Stimulated activated effector memory CD8-positive, alpha-beta T cell treated with anti-CD3 and anti-CD28 coated beads, Interleukin-12 subunit alpha, Interleukin-12 subunit beta, amount 100 ng/mL, for 72 hours (primary cell): ENCODE measurements at places on chromosomes 11 and 22.

GRCh38 chr22:43262990-43263644 lies 76.2 kb upstream of the TTLL12 start:
- peak; percentile 13 for DNase-seq

- DNase-seq, result no peak
Measured at GRCh38 chr22:27284324-27284723, 517.2 kb downstream of the MN1 start.

DNA sequence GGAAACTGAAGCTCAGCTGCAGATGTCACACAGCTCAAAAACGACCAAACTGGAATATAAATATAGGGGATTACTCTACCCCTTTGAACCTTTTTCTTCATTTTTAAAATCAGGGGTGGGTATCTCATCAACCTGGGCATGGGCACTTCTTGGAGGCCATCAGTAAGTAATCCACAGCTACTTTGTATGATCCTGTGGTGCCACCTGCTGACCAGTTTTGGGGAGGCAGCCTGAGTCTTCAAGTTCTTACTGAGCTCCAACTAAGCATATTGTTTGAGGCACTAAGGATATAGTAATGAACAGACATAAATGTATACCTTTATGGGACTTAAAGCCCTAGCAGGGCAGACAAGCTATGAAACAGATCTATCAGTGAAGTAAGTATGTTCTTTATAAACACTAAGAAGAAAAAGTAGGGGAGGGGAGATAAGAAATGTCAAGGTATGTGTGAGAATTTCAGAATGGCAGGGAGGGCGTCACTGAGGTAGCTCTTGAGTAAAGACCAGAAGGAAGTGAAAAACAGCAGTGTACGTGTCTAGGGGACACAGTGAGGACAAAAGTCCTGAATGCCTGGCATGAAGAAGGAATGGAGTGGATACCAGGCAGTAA lies 18.4 kb downstream of the TUB start:
- DNase-seq, result peak; percentile 56

DNA sequence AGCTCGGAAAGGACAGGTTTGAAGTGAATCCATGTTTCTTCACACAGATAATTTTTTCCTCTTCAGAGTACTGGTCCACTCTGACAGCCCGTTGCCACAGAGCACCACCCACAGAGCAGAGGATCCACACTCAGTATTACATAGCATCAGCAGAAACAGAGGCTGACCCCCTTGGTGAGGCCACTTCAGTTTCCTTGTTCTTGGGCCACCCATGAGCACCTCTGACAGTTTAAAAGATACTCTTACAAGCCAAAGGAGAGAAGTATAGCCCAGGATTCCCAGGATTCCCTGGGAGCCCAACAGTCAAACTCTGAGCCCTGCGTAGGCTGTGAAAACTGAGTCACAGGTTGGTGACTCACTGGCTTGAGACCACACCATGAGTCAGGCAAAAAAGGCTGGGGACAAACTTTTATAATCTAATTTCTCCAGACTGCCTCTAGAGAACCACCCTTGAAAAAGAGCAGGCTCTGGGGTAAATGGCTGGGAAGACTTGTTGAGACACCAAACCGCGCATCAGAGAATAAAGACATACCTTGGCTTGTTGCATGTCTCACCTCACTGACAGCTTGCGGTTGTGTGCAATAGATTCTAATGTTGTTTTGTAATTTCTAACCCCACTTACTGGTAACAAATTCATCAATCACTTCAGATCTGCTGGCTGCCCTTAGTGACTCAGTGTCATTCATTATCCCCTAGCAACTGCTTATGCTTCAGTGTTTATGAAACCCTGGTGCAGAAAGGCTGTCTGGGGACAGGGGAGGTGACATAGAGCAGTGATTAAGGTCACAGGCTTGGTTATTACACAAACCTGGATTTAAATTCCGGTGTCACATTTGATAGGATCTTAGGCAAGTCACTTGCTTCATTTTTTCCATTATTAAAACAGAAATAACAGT lies 56.9 kb upstream of the PRSS23 start:
- DNase-seq, result peak; percentile 74

DNA sequence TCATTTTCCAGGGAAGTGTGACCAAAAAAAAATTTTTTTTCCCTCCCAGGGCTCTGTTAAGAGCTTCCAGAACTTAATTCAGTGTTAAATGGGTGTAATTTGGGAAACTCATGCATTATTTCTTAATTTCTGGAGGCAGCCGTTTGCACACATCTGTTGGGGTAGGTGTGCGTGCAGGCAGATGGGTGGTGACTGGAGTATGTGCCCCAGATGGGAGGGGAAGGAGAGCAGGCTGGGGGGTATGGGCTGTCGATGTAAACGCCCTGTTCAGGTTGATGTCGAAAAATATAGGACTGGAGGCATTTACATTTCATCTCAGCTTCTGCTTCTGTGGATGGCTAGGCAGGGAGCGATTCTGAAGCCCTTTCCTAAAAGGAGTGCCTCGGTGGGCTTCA lies 13.7 kb upstream of the SHISAL1 start:
- no peak for DNase-seq

DNA sequence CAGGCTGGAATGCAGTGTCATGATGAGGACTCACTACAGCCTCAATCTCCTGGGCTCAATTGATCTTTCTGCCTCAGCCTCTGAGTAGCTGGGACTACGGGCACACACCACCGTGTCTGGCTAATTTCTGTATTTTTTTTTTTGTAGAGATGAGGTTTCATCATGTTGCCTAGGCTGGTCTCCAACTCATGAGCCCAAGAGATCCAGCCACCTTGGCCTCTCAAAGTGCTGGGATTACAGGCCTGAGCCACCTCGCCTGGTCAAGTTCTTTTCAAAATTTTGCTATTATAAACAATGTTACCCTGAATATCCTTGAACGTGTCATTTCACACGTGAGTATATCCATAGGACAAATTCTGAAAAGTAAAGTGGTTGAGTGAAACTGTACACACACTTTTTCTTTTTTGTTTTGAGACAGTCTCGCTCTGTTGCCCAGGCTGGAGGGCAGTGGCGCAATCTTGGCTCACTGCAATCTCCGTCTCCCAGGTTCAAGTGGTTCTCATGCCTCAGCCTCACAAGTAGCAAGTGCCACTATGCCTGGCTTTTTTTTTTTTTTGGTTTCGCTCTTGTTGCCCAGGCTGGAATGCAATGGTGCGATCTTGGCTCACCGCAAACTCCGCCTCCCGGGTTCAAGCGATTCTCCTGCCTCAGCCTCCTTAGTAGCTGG lies 21.6 kb upstream of the EP300 start:
- DNase-seq, result no peak

GRCh38 chr11:18588297-18589252 lies at the start of gene UEVLD:
TSS of gene UEVLD (minus strand) at chr11:18588734. CDS start at chr11:18588654, 80 bp downstream.
- peak; percentile 53 for DNase-seq

DNA sequence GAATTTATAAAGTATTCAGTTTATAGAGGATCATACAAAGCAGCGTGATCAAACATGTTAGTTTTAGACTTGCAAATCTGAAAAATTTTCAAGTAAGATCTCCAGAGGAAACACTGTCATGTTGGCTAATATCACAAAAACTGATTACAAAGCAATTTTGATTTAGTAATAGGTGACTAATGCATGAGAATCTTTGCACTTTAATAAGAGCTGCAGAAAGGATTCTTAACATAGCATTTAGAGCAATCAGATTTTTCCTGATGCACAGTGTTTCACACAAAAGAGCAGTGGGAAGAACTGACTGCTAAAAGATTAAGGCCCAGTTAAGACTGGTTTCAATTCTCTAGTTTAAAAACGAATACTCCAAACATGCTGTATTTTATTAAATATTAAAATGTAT lies 321.2 kb downstream of the GUCY1A2 start:
- no peak for DNase-seq

DNA sequence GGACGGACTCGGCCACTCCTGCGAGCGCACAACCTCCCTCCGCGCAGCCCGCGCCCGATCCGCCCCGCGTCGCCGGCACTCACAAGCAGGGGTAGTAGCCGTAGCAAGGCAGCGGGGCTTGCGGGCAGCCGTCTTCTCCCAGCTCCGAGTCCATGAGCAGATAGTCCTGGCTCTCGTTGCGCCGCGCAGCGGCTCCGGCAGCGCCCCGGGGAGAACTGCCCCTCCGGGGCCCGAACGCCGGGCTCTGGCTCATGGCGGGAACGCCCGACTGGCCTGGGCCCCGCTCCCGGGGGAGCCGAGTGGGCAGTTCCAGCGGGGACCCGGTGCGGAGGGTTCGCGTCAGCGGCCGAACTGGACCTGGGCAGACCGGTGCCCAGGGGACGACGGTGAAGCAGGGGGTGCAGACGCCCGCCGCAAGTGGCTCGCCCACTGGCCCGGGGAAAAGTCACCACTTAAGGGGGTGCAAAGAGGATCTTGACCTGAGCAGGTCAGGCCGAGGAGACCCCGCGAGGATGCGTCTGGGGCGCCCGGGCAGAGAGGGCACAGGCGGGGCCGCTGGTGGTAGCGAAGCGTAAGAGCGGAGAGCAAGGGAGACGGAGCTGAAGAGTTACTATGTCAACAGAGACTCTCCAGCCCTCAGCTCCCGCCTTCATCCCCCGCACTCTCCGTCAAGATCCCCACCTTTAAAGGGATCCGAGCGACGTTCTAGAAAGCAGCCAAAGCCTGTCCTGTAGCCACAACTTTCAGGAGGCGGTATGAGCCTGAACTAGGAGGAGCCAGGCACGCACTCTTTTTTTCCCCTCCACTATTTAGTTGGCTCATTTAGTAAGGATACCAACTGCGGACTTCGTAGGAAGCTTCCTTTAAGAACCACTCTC lies at the start of gene TRPC6:
TRPC6 (minus strand) TSS at position 757 of the 878 bp plus-strand sequence; CDS start at position 253, 504 bp downstream.
- no peak for DNase-seq

GRCh38 chr22:46833228-46833627 lies 70.8 kb downstream of the TBC1D22A start:
- no peak for DNase-seq

DNA sequence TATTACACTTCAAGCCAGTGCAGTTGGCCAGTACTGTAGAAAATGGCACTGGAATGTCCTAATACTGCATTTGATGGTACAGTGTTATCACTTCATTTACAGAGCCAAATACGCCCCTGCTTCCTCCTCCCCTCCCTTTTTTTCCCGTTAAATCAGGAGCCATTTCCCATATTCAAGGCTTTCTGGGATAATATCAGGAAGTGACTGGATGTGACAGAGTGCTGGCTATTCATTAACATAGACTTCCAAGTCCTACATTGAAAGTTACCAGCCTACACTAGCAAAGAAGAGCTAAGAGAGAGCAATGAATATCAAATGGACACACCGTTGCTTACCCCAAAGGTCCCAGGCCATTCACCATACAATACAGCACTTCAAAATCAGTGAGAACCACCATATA lies 32.1 kb upstream of the ABCC8 start:
- no peak for DNase-seq

DNA sequence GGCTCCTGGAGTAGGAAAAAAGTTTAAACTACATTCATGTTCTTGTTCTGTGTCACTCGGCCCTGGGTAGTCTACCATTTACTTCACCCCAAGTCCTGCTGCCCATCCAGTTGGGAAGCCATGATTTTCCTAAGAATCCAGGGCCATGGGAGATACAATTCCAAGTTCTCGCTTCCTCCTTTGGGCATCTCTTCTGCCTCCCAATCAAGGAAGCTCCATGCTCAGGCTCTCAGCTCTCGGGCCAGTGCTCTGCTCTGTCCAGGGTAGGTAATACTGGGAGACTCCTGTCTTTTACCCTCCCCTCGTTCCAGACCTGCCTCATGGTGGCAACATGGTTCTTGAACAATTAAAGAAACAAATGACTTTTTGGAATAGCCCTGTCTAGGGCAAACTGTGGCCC lies 60.6 kb downstream of the TIMP3 start:
- no peak for DNase-seq

- no peak for DNase-seq
Measured at GRCh38 chr22:44758344-44758973, 6.1 kb downstream of the ARHGAP8 start.

DNA sequence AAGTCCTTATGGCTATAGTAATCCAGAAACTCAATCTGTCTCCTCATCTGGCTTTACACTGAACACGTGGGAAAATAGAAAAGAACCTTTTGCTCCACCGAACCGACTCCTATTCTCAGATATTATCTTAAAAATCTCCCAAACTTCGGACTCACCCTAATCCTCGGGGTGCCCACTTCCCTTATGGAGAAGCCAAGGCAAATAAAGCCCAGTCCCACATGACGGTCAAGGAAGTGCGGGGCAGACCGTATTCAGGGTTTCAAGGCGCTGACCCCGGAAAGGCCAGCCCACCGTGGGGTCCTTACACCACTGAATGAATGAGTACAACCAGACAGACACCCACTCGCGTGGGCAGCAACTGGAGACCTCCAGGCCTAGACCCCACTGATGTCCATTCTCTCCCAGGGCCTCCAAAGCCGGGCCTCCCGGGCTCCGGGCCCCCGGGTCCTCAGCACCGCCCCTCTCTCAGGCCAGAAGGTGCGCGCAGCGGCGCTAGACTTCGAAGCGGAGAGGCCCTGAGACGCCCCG lies 489 bp downstream of the NUP98 start:
- no peak for DNase-seq

GRCh38 chr22:45883811-45884170 lies 93.2 kb downstream of the WNT7B start:
- DNase-seq, result no peak

- DNase-seq, result no peak
Measured at GRCh38 chr11:45273509-45273908, 12.6 kb downstream of the SYT13 start.

GRCh38 chr11:36212564-36213392 lies 76.4 kb downstream of the COMMD9 start:
- DNase-seq, result no peak

- no peak for DNase-seq
Measured at GRCh38 chr22:47295226-47295901, 532.9 kb downstream of the TBC1D22A start.

GRCh38 chr11:44258190-44258489 lies 51.8 kb downstream of the ALX4 start:
- DNase-seq, result no peak

DNA sequence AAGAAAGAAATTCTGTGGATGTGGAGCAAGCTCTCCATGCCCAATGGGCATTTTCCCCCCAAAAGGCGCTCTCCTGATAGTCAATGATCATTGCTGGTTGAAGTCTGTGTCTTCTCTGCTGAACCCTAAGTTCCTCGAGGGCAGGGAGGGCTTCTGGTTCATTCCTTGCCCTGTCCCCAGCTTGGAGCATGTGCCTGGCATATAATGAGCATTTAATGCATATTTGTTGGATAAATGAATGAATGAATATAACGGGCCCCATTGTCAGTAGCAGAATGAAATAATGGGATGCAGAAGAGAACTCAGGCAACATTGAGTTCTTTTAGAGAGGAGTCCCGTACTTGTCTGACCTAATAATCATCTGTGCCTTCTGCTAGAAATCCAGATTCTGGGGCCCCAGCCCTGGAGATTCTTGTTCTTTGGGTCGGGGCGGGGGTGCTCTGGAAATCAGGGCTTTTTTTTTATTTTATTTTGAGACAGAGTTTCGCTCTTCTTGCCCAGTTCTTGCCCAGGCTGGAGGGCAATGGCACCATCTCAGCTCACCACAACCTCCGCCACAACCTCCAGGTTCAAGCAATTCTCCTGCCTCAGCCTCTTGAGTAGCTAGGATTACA lies 64.4 kb downstream of the CD82 start:
- DNase-seq, result no peak

GRCh38 chr11:83649528-83649855 lies 363.3 kb upstream of the CCDC90B start:
- no peak for DNase-seq
